ENCODE measurements at places on chromosomes 5 and 9.

GRCh38 chr5:95029569-95030366 is 255.1 kb downstream of the MCTP1 start:
- no peak for DNase-seq

- DNase-seq = no peak
These were observed 65.3 kb upstream of the PLPP1 start for GRCh38 chr5:55600086-55600485.

GRCh38 chr9:12095931-12096330 is 597.3 kb upstream of the TYRP1 start:
- no peak for DNase-seq

GRCh38 chr5:89374144-89374784 is 491.3 kb upstream of the MEF2C start:
- no peak for DNase-seq

- no peak for DNase-seq
These were observed 66.0 kb downstream of the AOPEP start for GRCh38 chr9:94792511-94792910.

DNA sequence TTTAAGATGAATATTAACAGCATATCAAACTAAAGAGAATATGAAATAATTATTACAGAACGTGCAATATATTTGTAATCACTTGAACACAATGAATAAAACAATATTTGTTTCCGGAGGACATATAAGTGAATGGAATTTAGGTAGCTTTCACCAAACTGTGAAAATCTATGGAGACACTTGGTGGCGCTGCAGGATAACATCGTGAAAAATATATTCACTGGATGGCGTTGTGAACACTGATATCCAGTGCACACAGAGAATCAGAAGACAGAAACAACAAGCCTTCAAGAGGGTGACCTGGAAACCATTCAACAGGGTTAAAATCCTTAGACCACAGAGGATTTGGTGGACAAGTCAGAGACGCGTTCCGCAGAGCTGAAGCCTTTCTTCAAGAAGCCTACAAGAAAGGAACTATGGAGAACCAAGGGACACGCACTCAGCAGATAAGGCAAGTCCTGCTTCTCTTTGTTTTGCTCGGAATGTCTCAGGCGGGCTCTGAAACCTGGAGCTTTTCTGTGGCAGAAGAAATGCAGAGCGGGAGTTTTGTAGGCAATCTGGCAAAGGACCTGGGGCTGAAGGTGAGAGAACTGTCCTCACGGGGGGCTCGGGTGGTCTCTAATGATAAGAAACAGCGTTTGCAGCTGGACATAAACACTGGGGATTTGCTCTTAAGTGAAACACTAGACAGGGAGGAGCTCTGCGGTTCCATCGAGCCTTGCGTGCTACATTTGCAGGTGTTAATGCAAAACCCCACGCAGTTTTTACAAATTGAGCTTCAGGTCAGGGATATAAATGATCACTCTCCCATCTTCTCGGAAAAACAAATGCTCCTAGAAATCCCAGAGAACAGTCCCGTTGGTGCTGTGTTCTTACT is at the start of gene PCDHB11:
TSS of gene PCDHB11 (plus strand) at position 269 of the 877 bp plus-strand sequence. CDS start at position 417, 148 bp downstream.
- DNase-seq = no peak

GRCh38 chr9:33025572-33026342 is 684 bp downstream of the DNAJA1 start:
- peak; percentile 64 for DNase-seq

DNA sequence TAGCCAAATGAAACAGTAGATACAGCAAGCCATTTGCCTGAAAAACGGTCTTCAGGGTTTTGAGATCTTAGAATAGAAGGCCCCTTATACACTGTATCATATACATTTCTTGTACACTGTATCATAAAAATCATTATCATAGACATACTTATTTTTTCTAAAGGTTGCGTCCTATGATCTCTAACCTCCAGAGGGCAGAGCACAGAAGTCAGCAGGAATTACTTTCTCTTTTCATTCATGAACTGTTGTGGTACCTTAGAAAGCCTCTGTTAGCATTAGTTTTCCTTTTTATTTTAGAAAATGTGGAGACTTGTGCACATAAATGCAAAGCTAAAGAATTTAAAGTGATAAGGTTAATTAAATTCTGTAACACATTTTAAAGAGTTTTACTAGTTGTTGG is 115.4 kb downstream of the OXCT1 start:
- DNase-seq = no peak

DNA sequence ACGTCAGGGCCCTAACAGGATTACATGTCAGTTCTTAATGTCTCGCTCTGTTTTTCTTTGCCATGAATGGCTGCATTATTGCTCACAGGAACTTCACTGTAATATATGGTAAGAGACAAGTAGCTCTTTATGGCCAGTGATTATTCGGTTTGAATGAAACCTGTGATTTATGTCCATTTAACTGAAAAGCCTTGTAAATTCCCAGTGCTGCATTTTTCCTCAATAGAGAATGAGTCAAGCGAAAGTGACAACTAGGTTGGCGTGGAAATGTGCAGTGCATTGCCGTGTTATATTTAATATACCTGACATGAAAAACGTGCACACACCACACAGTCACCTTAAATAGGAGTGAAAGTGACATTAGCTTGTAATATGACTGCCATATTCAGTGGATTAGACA is 163.1 kb downstream of the PBX3 start:
- no peak for DNase-seq

GRCh38 chr5:38722918-38723317 is 122.9 kb upstream of the OSMR start:
- DNase-seq = no peak

- DNase-seq = no peak
These were observed 27.8 kb downstream of the LAMC3 start for GRCh38 chr9:131036529-131037334.

DNA sequence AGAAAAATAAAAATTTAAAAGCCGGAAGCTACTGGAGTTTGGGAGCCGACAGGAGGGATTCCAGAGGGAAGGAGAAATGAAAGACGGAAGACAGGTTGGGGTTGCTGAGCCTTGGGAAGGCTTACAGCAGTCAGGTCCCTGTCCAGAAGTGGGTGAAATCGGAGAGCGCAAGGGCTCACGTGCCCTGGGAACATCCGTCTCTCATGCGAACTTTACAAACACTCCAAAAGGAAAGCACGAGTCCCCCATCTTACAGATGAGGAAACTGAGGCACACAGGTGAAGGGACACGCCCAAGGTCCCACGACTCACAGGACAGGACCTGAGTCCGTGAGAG is 347 bp upstream of the OLFML2A start:
- DNase-seq = no peak

DNA sequence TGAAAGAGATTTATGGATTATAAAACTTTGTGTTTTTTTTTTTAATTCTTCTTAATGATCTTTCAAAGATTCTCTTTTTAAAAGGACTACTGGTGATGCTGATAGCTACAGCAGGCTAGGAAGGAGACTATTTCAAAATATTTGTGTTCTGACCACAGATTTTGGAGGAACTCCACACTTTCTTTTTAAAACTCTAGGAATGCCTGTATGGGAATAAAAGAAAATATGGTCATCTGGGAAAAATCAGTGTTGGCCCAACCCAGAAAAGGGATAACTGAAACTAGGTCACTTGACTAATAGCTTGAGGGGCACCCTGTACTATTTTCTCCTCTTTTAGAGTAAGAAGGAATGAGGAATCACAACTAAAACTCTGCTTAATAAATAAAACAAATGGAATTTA is 97.6 kb upstream of the ADAMTS19 start:
- no peak for DNase-seq

DNA sequence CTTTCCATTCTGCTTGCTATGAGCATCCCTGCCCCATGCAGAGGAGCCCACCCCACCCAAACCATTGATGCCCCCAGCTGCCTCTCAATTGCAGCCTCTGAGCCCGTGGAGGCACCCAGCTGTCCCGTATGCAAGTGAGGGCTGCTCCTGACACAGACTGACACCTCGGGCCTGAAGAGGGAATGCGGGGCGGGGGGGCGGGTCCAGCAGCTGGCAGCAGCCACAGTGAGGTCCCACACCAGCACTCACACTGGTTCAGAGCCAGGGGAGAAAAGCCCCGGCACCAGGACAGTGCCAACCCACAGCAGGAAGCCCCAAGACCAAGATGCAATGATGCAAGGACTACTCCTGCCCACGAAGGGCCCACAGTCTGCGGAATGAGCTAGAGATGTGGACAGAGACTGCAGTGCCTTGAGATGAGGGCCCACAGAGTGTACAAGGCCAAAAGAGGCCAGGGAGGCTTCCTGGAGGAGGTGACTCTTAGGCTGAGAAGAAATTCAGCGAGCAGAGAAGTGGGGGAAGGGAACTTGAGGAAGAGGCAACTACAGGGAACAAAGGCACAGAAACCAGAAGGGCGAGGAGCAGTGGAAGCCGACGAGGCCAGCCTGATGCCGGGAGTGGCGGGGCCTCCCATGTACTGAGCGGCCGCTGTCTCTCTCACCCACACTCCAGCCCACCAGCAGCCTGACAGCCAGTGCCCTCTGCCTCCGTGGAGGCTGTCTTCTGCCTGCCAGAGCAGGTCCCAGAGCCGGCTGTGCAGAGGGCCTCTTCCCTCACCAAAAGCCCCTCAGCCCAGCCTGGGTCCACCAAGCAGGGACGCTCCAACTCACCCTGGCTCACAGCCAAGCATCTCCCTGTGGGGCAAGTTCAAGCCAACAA is 9.2 kb downstream of the EEIG1 start:
- DNase-seq = peak; percentile 80

DNA sequence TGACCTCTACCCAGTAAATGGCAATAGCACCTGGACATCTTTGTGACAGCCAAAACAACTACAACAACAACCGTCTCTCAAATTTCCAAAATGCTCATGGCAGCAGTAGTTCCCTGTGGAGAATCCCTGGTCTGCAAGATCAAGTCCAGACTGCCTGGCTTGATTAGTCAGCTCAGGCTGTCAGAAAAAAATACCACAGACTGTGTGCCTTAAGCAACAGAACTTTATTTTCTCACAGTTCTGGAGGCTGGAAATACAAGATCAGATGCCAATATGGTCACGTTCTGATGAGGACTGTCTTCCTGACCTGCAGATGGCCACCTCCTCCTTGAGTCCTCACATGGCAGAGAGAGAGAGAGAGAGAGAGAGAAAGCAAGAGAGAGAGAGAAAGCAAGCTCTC is 52.3 kb upstream of the MOCS2 start:
- no peak for DNase-seq

DNA sequence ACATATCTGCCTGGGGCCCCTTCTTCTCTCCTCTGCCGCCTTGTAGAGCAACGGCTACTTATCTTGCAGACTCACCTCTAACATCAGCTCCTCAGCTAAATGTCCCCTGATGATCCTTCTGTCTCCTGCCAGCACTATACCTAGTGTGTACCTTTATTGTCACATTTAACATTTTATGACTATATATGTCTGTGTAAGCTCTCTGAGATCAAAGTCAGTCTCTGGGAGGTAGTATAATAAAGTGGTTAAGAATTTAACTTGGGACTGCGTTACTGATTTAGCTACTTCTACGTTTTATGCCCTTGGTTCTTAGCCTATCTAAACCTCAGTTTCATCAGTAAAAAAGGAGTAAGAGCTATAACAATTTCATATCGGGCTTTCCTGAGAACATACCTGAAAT is 2.2 kb downstream of the TMED7 start:
- DNase-seq = no peak

DNA sequence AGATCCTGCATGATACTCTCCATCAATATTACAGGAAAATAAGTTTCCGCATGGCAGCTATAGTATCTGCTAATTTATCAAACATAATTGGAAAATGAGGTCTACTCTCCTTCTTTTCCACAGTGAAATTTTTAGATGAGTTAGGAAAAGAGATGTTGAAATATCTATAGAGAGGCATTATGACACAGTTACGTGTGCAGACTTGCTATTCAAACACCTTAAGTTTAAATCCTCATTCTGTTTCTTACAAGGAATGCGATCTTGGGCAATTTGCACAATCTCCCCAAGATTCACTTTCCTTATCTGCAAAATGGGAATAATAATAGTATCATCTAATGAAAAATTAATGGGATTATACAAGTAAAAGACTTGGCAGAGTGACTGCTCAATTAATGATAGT is 91.7 kb upstream of the SLCO6A1 start:
- no peak for DNase-seq

DNA sequence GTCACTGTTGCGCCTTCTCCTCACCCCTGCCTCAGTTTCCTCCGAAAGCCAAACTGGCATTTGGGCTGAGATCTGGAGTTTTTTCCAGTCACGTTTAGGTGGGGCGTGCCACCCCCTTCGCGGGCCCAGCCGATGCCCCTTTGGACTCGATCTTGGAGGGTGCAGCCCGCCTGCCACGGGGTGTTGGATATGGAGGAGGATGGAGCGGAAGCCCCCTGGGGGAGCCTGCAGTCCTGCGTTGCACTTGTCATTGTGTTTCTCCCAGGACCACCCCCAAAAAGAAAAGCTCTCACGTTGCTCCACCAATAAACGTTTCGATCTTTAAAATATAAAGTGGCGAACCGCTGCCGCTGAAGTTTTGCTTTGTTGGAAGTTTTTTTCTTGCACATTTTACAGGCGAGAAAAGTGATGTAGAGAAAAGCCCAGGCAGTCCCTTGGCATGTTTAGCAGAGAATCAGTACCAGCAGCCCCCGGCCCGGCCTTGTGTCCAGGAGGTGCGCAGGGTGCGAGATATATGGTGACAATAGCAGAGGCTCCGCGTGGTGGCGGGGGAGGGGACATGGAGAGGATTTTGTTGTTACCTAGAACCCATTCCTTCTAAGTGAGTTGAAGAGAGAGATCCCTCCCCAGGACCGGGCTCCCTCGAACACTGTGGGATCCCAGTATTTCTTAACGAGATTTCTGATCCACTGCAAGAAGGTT is 681 bp downstream of the F2R start:
- no peak for DNase-seq

GRCh38 chr9:26502311-26502710 is 390.3 kb downstream of the CAAP1 start:
- DNase-seq = no peak

DNA sequence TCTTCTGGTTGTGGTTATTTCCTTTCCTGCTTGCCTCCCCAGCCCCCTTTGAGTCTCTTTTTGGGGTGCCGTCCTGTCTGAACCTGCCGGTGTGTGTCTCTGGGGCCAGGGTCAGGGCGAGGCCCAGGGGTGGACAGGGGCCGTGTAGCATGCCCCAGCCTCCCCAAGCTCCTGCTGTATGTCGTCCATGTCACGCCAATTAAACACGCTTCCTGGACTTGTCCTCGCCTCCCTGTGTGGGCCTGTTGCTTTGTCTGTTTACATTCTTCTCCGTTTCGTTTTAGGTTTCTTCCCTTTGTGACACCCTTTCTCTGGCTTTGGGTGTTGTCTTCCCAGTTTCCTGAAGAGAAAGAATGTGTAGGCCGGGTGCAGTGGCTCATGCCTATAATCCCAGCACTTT is 28.5 kb upstream of the HMCN2 start:
- no peak for DNase-seq

GRCh38 chr9:34097865-34098264 is 28.6 kb downstream of the DCAF12 start:
- no peak for DNase-seq

- no peak for DNase-seq
These were observed 8.8 kb downstream of the ATP10B start for GRCh38 chr5:160843240-160843639.

DNA sequence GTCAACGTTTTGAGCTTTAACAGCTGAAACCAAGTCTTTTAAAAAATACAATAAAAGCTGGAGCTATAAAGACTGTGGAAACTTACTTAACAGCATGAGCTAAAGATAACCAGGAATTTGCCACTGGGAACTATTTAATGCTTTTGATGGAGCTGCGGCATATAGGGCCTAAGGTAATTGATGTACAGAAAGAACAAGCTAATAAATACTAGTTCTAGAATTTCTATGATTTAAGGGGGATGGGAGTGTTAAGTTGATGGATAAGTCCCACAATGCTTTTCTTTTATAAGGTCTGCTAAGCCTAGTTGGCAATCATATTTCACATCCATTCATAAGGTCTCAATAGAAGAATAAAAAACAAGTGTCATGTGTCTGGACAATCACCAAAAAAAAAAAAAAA is 334.0 kb upstream of the DMAC1 start:
- no peak for DNase-seq
